AG10803 (cell line): ENCODE measurements at places on chromosomes 3 and 15.

DNA sequence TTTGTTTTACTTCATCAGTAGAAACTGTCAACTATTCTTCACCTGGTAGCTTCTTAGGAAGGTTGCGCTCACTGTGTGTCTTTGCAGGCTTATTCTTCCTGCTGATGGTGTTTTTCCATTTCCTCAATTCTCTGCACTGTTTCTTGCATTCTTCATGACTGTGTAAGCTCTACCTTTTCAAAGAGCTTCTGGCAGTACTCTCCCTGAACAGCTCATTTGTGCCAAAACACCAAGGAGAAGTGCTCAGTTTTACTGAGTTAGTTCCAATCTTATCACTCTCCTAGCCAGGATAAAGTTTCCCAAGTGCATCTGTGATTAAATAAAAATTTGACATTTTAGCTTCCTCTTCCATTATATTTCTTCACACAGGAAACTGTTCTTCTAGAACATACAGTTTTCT, 339.8 kb downstream of the EPHA3 start:
- DNase-seq: no peak

DNA sequence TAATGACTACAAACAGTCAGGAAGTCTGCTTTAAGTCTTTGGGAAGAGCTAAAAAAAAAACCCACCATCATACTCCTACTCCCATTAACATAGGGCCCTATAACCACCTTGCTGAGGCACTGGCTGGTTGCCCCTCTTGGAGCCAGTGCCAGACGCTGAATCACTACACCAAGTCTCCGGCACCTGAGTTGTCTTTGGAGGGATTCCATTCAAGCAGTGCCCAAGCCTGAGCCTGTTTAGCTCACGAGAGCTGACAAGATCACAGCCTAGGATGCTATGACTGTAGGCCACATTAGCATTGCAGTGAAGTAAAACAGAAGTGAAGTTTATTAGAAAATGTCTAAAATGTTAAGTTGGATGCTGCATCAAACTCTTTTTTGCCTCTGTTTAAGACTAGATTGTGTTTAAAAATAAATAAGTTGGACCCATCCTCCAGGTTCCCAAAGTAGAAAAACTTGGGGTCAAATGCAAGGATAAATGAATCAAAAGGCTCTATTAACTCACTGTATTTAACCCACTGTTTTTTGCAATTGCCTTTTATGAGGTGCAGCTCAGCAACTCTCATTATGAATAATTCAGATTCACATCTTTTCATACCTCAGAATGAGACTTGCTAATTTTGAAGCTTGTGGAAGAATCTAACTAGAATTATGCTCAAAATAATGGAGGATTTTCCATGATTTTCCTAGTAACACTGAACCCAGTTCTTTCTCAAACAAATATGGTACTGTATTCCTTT, 461.9 kb downstream of the FOXP1 start:
- no peak for DNase-seq

- DNase-seq: no peak
Measured at GRCh38 chr3:130259166-130259874, 86.2 kb upstream of the COL6A5 start.

GRCh38 chr3:48423241-48423882, 6.5 kb downstream of the PLXNB1 start:
- DNase-seq: no peak

- no peak for DNase-seq
Measured at GRCh38 chr15:62145015-62145735, 19.9 kb downstream of the C2CD4B start.

DNA sequence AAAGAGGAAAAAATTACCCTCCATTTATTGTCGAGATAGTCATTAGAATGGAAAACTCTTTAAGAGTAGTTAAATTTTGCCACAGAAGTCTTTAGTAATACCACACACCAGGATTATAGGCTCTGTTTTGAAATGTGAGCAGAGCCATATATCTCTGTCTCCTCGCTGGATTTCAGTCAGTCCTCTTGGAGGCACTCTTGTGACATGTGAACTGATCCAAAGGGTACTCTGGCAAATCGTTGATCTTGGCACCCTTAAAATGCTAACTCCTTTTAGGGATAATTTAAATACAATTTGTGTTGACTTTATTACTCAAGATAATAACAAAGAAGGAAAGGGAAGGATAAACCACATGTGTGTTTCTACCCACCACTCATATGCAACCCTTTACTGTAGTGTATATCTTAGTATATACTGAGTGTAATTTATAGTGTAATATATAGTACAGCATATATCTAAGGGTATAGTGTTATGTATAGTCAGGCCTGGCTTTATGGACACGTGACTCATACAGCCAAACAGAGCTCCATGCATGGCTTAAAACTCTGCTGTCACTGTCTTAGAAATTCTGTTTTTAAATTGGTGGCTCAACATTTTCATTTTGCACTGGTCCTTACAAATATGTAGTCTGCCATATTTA, 12.3 kb upstream of the KPNA4 start:
- no peak for DNase-seq

GRCh38 chr3:148943506-148944205, 47.7 kb upstream of the GYG1 start:
- DNase-seq: peak; percentile 92

DNA sequence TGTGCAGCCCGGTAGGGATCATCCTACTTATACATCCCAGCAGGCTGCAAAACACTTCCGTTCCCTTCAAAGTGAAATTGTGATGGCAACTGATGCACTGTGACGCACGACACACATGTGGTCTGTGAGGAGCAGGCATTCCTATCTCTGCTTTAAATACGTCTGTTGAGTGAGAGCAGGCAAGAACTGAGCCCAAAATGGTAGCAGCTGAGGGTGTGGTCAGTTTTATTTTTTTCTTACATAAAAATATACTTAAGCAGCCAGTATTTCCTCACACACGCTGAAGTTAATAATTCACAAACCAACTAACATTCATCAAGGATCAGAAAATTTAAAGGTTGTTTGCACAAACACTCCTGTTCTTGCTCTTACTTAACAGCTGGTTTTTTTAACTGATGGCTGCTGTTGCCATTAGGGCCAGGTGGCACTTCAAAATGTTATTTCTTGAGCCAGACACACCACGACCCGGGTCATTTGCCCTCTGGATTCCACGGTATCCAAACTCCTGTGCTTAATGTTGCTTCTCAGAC, 23.9 kb downstream of the LRIG1 start:
- peak; percentile 41 for DNase-seq

GRCh38 chr15:92520914-92521623, 127.4 kb downstream of the ST8SIA2 start:
- no peak for DNase-seq

DNA sequence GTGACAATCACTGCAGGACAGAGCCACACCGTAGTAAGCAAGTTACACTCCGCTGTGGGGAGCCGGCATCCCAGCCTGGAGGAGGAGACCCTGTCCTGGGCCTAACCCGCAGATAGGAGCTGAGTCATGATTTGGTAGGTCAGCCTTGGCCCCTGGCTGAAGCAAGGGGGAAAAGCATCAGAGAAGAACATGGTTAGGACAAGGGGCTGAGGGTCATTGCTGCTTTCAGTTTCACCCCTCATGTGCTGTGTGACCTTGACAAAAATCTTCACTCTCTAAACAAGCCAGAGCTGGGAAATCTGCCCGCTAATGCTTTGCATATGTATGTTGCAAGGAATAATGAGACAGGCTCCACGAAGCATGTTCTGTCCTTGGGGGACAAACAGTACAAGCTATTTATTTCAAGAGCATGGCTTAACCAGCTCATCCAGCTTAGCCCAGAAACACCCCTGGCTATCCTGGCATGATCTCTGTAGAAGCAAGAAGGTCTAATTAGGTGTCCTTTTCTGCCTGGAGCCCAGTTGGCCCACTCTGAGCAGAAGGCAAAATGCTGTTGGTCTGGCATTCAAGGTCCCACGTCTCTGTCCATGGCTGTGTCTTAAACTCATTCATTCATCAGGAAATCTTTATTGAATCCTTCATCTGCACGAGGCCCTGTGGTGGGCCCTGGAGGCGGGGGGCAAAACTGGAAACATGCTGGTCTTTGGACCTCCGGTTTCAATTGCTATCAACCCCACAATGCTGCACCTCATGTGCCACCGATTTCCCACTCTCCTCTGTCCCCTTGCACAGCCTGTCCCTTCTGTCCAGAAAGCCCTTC, 221.3 kb upstream of the LYSMD4 start:
- no peak for DNase-seq

DNA sequence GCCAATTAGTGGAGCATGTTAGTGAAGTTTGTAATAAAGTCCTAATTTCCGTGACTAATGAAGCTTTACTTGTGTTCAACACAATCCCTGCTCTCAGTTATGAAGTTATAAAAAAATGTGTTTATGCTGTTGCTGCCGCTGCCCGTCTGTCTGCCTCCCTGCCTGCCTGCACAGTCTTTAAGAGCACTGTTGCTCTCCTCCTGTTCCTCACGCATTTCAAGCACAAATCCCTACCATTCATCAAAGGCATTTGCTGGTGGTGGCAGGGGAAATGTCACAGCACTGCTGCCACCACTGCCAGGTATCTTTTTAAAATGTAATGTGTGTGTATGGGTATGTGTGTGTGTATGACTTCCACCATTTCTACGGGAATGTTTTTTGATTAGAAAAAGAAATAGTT, 58.8 kb downstream of the CACNA1D start:
- DNase-seq: no peak

- peak; percentile 58 for DNase-seq
Measured at GRCh38 chr3:58580826-58581327, 3.7 kb upstream of the FAM107A start.

GRCh38 chr15:60095711-60096110, 91.6 kb downstream of the FOXB1 start:
- peak; percentile 67 for DNase-seq

GRCh38 chr3:174162550-174162949, 696.6 kb upstream of the NAALADL2 start:
- peak; percentile 56 for DNase-seq

DNA sequence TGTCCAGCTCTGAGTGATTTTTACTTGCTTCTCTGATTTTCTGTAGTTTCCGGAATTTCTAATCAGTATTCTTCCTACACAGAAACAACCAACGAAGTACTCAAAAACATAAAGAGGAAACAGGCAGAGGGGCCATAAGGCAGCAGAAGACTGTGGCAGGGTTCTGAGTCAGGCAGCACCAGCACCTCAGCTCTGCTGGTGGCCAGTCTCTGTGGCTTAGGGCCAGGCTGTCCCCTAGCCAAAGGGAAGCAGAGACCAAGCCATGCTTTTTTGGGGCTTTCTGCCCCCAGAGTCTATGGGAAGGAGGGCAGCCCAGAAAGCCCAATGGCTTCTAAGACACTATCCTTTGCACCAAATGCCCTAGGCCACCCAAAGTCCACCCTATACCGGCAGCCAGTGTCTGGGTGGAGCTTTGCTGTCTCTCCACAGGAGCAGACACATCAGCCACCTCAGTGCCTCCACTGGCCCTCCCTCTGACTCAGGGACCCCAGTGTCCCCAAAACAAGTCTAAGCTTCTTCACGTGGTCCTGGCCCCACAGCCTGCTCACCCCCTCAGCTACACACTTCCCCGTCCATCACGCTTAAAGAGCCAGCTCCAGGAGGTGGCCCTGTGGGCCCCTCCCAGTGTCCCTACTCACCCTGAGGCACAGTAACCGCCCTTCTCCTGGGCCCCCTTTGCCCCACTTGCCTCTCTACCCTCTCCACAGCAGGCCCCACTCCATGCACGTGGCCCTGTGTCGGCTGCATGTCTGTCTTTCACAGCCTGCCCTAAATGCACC, 46.2 kb downstream of the CCDC12 start:
- DNase-seq: no peak

DNA sequence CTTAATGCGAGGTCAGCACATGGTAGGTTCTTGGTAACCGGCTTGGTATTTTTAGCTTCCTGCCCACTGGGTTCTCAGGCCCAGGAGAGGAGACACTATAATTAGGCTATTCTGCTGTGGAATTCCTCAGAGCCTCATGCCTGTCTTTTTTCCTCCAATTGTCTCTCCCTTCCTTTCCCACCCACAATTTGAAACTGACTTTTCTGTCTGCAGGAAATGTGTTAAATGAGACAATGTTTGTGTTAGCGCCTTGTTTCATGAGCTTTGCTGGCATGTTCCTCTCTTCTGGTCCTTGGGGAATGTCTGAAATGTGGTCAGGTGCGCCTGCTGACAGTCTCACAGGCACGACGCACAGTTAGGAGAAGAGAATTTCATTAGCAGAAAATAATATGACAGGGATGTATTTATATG, 223.6 kb upstream of the CTNNB1 start:
- DNase-seq: peak; percentile 24

GRCh38 chr3:150253622-150254021, 154.5 kb upstream of the TSC22D2 start:
- no peak for DNase-seq

DNA sequence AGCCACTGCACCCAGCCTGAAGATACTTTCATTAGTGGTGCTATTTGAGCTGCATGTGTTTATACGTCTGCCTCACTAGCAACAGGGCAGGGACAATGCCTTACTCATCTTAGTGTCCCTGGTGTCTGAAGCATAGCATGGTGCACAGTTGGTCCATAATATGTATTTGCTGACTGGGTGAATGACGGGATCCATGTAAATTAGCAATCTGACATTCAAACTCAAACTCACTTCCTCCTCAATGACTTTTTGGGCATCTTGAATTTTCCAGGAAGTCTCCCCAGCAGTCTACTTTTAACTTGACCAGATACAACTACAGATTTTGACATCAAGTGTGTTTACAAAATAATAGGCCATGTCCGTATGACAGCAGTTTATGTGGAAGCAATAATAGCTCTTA, 3.0 kb upstream of the LDHAL6B start:
- no peak for DNase-seq

- peak; percentile 23 for DNase-seq
Measured at GRCh38 chr3:120302361-120302760, 17.3 kb upstream of the GPR156 start.

DNA sequence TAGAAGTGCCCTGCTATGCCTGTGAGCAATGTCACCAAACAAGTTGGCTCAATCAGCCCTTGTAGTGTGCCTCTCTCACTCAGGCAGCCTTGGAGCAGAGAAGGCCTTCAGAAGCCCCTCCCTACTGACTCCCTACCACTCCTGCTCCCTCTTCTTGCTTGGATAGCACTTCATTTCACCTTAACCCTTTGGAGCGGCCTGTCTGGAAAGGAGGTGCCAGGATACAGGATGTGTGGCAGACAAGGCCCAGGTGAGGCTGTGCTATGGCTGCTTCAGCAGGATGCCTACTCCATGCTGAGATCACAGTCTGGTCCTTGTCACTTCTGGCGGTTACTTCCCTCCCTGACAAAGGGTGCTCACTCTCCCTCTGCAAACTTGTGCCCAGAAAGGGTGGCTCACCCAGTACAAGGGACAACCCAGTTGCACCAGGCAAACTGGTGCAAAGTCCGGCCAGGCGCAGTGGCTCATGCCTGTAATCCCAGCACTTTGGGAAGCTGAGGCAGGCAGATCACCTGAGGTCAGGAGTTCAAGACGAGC, 1.1 kb downstream of the MON1A start:
- no peak for DNase-seq

- no peak for DNase-seq
Measured at GRCh38 chr3:79767905-79768267, at the start of gene ROBO1. Gene ROBO1 (minus strand): TSS chr3:79767998.
